ENCODE measurements at places on chromosomes 16 and 17.

DNA sequence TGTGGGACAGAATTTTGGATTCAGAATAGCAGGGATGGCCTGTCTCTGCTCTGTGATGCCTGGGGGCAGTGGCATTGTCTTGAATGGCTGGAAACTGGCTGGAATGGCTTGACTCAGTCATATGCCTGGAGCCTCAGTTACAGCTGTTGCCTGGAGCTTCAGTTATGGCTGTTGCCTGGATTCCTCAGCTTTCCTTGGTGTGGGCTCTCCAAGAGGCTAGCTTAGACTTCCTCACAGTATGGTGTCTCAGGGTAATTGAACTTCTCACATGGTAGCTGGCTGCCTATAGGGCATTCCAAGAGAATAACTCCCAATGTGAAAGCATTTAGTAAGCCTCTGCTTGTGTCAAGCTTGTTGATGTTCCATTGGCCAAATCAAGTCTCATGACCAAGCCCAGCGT, 21.1 kb downstream of the KRT23 start:
- H3K27me3 ChIP-seq: no peaks in the 10 kb centered on the region
- no peak overlapping the region for H3K27ac ChIP-seq
- no peak overlapping the region for H3K4me3 ChIP-seq
- H3K36me3 ChIP-seq: no peaks in the 10 kb centered on the region
- DNase-seq: no peak
- H3K4me1 ChIP-seq: peaks cover 5% of the 10 kb centered on the region

GRCh38 chr17:4591529-4591928, 7.2 kb downstream of the SMTNL2 start:
- H3K27ac ChIP-seq: peak overlapping the region; percentile 54
- H3K36me3 ChIP-seq: no peaks in the 10 kb centered on the region
- no peak overlapping the region for H3K4me3 ChIP-seq
- H3K4me1 ChIP-seq: peaks cover 33% of the 10 kb centered on the region
- H3K27me3 ChIP-seq: no peaks in the 10 kb centered on the region

- no peaks in the 10 kb centered on the region for H3K36me3 ChIP-seq
- no peak overlapping the region for H3K27ac ChIP-seq
Observed at GRCh38 chr16:72210072-72210471, 38.1 kb upstream of the PMFBP1 start.

GRCh38 chr17:79616801-79617200, 6.0 kb upstream of the RBFOX3 start:
- H3K27me3 ChIP-seq: peaks cover 8% of the 10 kb centered on the region
- no peak for DNase-seq

- H3K36me3 ChIP-seq: no peaks in the 10 kb centered on the region
- no peak for DNase-seq
- H3K4me3 ChIP-seq: no peak overlapping the region
- H3K27ac ChIP-seq: peak overlapping the region; percentile 21
- H3K4me1 ChIP-seq: peaks cover 21% of the 10 kb centered on the region
- no peaks in the 10 kb centered on the region for H3K27me3 ChIP-seq
Observed at GRCh38 chr17:17062356-17062755, 20.1 kb downstream of the MPRIP start.

DNA sequence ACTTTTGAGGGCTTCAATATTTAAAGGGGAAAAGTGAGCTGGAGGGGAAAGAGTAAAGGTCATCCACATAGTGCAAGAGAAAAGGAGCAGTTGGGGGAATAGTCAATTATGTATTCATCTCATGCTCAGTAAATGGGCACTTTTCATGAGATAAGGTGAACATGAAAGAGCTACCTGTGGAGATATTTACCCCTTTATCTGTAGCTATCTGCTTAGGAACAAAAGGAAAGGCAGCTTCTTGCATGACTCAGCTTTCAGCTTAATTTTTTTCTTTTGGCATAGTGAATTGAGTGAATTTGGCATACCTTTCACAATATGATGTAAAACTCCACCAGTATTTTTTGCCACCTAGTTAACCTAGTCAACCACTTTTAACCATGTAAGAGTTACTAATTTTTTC, 26.4 kb downstream of the CPD start:
- DNase-seq: no peak
- no peak overlapping the region for H3K4me3 ChIP-seq
- no peaks in the 10 kb centered on the region for H3K27me3 ChIP-seq

DNA sequence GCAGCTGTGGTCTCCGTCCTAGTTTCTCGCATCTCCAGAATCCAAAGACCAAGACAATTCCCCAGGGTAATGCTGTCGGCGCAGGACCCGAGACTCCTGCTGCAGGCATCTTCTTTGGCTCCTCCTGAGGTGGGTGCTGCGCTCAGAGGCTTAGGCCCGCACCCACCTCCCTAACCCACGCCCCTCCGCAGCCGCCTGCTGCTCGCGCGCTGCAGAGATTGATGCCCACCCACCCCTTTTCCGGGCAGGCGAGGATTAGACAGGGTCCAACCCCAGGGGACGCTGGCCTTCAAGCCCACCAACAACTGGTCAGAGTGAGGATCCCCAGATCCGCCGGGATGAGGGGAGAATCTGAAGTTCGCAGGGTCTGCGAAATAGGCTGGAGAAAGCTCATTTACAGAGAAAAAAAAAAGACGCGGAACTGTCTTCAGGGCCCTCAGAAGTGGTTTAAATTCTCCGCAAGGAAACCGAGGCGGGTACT, 27.9 kb downstream of the SLFN11 start:
- no peaks in the 10 kb centered on the region for H3K27me3 ChIP-seq
- DNase-seq: no peak
- H3K4me1 ChIP-seq: peaks cover 3% of the 10 kb centered on the region
- peak overlapping the region; percentile 28 for H3K4me3 ChIP-seq

- peaks cover 6% of the 10 kb centered on the region for H3K4me1 ChIP-seq
Observed at GRCh38 chr17:44529864-44530263, 26.7 kb upstream of the GPATCH8 start.

DNA sequence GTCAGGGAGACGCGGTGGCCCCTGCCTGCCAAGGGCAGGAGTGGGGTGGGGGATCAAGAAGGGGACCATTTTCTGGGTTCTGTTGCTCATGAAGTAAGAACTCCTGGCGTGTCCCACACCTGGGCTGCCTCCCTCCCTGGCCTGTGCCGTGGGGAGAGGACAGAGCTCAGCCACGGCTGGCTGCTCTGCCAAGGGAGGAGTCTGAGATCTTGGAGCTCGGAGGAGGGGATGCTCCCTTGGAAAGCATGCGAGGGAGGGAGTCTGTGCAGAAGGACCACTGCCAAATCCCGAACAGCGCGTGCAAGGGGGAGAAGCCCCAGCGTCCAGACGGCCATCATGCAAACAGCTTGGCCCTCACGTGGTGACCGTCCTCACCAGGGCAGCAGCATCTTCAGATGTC, 64.2 kb upstream of the ZNF469 start:
- no peaks in the 10 kb centered on the region for H3K27me3 ChIP-seq
- H3K4me1 ChIP-seq: peaks cover 2% of the 10 kb centered on the region
- no peaks in the 10 kb centered on the region for H3K36me3 ChIP-seq
- no peak overlapping the region for H3K4me3 ChIP-seq
- no peak for DNase-seq
- no peak overlapping the region for H3K27ac ChIP-seq

GRCh38 chr17:55177855-55178217, 86.9 kb upstream of the HLF start:
- no peak overlapping the region for H3K4me3 ChIP-seq
- no peaks in the 10 kb centered on the region for H3K27me3 ChIP-seq
- no peaks in the 10 kb centered on the region for H3K4me1 ChIP-seq
- no peak overlapping the region for H3K27ac ChIP-seq
- no peaks in the 10 kb centered on the region for H3K36me3 ChIP-seq

DNA sequence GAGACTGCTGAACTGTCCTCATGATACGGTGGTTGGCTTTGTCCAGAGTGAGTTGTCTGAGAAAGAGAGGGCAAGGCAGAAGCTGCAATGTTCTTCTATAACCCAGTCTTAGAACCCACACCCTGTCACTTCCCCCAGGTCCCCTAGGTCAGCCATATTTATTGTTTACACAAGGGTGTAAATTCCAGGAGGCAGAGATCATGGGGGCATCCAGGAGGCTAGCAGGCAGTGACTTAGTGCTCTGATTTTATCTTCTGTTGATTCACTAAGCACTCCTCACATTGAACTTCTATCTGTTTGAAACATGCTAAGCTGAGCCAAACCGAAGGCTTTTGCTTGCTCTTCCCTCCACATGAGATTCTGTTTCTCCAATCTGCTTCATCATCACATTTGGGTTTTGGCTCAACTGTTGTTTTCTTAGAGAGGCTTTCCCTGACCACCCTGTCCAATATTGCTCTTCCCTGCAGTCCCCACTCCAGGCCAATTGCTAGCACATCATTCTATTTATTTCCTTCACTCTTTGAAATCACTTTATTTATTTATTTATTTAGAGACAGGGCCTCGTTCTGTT, 34.3 kb upstream of the SHISA9 start:
- H3K4me3 ChIP-seq: no peak overlapping the region
- DNase-seq: no peak
- H3K36me3 ChIP-seq: no peaks in the 10 kb centered on the region
- no peaks in the 10 kb centered on the region for H3K27me3 ChIP-seq

- peaks cover 12% of the 10 kb centered on the region for H3K4me1 ChIP-seq
- H3K27me3 ChIP-seq: no peaks in the 10 kb centered on the region
- H3K36me3 ChIP-seq: peaks cover 65% of the 10 kb centered on the region
- no peak overlapping the region for H3K4me3 ChIP-seq
- DNase-seq: no peak
Observed at GRCh38 chr17:51169340-51169739, 3.1 kb downstream of the NME2 start.

GRCh38 chr16:1647856-1648255, 30.2 kb upstream of the JPT2 start:
- H3K27me3 ChIP-seq: no peaks in the 10 kb centered on the region
- peaks cover 75% of the 10 kb centered on the region for H3K36me3 ChIP-seq
- DNase-seq: no peak
- H3K27ac ChIP-seq: no peak overlapping the region
- peaks cover 7% of the 10 kb centered on the region for H3K4me1 ChIP-seq

GRCh38 chr17:15658296-15658695, 25.8 kb downstream of the TRIM16 start:
- no peaks in the 10 kb centered on the region for H3K36me3 ChIP-seq
- no peak overlapping the region for H3K4me3 ChIP-seq
- H3K27me3 ChIP-seq: no peaks in the 10 kb centered on the region
- no peak for DNase-seq
- peaks cover 57% of the 10 kb centered on the region for H3K4me1 ChIP-seq

DNA sequence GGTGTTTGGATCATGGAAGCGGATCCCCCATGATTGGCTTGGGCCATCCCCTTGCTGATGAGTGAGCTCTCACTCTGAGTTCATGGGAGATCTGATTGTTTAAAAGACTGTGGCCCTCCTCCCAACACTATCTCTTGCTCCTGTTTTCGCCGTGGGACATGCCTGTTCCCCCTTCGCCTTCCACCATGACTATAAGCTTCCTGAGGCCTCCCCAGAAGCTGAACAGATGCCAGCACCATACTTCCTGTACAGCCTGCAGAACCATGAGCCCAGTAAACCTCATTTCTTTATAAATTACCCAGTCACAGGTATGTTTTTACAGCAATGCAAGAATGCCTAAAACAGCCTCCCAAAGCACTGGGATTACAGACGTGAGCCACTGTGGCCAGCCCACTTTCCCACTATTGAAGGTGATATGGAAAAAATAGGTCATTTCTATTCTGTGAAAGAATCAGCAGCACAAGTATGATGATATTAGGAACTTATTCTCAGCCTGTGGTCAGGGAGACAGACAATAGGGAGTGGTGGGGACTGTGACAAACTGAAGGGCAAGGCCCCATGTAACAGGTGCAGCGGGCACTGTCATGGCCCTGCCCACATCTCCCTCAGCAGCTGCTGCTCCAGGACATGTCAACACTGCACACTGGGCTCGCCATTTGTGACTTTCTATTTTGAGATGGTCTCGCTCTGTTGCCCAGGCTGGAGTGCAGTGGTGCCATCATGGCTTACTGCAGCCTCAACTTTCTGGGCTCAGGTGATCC, 33.7 kb upstream of the LITAF start:
- H3K36me3 ChIP-seq: no peaks in the 10 kb centered on the region
- no peak for DNase-seq
- H3K4me1 ChIP-seq: peaks cover 28% of the 10 kb centered on the region
- H3K4me3 ChIP-seq: no peak overlapping the region

GRCh38 chr17:13352747-13353415, 248.8 kb downstream of the HS3ST3A1 start:
- no peaks in the 10 kb centered on the region for H3K36me3 ChIP-seq
- H3K27ac ChIP-seq: no peak overlapping the region
- H3K27me3 ChIP-seq: no peaks in the 10 kb centered on the region
- no peak for DNase-seq
- no peaks in the 10 kb centered on the region for H3K4me1 ChIP-seq

DNA sequence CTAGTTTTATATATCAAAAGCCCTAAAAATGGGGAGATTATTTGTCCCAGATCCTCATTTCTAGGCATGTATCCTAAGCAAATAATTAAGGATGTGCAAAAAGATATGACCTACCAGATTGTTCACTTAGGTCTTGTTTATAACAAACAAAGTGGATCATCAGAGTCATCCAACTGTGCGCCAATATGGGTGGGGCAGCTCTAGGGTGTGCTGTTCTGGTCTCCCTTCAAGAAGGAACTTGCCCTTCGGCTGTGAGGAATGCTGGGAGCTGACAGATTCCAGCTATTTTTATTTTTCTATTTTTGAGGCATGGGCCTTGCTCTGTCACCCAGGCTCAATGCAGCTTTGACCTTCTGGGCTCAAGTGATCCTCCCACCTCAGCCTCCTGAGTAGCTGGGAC, 13.8 kb downstream of the CHP2 start:
- no peak overlapping the region for H3K27ac ChIP-seq
- no peaks in the 10 kb centered on the region for H3K4me1 ChIP-seq
- H3K36me3 ChIP-seq: no peaks in the 10 kb centered on the region

DNA sequence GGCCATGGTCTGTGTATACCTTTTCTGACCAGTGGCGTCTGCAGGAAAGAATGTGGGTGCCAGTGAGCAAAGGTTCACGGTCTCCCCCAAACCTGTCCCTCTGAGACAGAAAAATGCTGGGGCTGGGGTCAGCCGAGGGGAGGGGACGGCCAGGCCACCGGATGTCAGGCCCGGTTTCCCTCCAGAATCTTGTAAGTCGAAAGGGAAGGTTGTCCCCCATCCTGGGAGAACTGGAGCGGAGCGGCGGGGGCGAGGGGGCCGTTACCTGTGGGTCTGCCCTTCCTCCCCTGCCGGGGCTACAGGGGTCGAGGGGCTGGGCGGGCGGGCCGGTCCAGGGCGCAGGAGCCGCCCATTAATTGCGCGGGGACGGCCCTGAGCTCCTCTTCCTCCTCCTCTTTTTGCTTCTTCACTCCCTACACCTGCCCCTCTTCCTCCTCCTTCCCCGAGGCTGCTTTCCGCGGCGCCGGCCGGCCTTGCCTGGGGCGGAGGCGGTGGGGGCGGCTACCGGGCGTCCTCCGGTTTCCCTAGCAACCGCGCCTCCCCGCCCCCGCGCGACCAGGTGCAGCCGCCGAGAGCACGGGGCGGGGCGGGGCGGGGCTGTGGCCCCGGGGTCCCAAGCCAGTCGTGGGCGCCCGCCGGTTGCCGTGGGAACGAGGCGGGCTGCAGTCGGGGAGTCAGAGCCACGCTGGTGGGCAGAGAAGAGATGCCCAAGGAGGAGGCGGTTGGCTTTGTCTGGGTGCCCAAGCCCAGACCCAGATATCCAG, at the start of gene MARCHF10:
MARCHF10 (minus strand) TSS at position 503 of the 764 bp plus-strand sequence. CDS start 6,579 bp downstream, outside the sequence.
- H3K4me3 ChIP-seq: peak within 1 kb of the TSS; percentile 48
- no peak within 1 kb of the TSS for H3K27ac ChIP-seq
- H3K4me1 ChIP-seq: peaks cover 11% of the 10 kb centered on the region
- no peaks in the 10 kb centered on the region for H3K27me3 ChIP-seq
- no peak for DNase-seq

GRCh38 chr17:75783803-75784472, 668 bp upstream of the UNK start:
- H3K36me3 ChIP-seq: peaks cover 1% of the 10 kb centered on the region
- peak overlapping the region; percentile 100 for H3K27ac ChIP-seq
- peaks cover 44% of the 10 kb centered on the region for H3K4me1 ChIP-seq
